ENCODE measurements at places on chromosomes 7 and 10.
A peak's percentile ranks its signal among the peaks of the same experiment; 100 is the strongest.

GRCh38 chr10:71868192-71868697 is 17.2 kb upstream of the PSAP start:
- DNase-seq, result no peak

- DNase-seq, result no peak
Measured at GRCh38 chr7:157714166-157715070, 377.6 kb downstream of the DNAJB6 start.

DNA sequence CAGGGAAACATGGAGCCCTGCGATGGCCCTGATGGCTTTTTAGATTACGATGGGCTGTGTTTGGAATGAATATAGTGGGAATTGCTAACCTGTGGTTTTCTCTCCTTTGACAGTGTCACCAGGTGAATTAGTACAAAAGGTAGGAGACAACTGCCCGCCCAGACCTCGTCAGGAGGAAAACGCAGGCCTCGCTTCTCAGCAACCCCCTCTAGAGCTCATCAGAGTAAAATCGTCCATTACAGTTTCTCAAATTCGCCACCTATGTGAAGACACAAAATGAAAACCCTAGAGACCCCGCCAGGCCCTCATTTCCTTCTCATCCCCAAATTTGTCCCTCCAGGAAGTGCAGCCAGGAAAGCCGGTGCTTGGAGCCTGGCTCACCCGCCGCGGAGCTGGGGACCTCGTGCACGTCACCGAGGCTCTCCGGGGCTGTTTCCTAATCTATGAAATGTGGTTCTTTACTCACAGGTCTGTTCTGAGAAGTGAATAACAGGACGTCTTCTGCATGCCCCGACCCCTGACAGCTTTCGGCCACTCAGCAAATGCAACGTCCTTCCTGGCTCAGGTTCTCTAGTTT is 143.7 kb downstream of the VIPR2 start:
- DNase-seq, result no peak

DNA sequence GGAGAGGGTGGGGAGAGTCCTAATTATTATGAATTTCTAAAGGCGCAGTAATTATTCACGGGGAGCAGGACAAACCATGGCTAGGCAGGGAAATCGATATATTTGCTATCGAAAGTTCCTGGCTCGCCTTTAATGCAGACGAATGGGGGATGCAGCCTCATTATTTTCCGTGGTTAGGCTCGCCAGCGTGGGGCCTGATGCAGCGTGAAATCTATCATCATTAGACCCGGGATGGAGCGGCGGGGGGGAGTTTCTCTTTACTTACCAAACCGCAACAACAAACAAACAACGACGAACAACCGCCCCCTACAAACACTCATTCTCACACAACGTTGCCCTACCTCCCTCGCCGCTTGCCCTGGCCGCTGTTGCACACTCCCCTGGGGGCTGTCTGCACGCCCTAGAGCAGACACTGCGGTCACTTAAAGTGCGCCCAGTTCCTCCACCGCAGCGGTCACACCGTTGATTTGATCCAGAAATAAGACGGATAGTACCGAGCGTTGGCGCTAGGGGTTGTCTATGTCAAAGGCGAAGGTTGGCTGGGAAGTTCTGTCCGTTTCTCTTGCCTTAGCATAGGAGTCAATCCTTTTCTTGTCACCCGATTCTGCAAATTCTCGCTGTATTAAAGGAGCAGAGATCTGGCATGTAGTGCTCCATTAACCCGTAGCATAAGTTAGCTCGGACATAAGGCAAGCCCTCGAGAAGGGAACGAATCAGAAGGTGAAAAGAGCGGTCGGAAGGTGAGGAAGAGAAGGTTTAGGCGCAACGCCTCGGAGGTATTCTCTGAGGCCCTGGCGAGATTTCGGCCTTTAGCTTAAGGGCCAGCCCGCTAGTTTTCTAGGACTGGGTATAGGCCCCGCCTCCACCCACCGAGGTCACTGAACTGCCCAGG is 10.4 kb downstream of the NXPH1 start:
- no peak for DNase-seq

DNA sequence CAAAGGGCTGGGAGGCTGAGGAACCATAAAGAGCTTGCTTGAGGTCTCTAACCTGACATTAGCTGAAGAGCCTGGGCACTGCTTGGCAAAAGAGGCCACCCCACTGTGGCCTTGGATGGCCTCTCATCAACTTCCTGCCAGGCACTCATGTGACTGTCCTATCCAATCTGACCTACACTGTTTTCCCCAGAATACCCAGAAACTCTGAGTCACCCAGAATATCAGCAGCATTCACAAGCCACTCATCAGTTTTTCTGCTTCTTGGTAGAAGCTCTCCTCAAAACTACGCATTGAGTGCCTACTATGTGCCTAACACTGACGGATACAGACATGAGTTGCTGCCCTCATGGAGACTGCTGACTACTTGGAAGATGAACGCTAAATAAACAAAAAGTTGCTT is 4.1 kb upstream of the NT5C2 start:
- DNase-seq, result no peak

GRCh38 chr7:123537026-123537642 is 2.7 kb upstream of the IQUB start:
- DNase-seq, result peak; percentile 6

GRCh38 chr7:137266764-137267163 is 76.8 kb downstream of the PTN start:
- no peak for DNase-seq

- DNase-seq, result no peak
Measured at GRCh38 chr7:138579136-138579535, 119.1 kb downstream of the TRIM24 start.

DNA sequence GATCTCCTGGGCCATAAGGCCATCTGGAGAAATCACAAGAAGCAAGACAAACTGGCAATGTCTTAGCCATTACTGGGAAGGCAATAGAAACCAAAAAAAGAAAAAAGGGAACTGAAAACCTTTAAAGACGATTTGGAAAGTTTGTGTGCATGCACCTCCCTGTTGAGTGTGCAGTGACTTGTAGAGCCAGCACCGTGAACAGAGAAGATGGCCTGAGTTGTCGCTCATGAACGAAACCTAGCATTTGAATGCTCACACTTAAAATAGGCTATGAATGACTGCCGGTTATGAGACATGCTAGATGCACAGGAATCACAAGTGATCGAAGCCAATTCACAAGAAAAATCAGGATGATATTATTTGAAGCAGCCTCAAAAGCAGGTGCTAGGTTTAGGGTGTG is 151.3 kb upstream of the ADO start:
- no peak for DNase-seq

DNA sequence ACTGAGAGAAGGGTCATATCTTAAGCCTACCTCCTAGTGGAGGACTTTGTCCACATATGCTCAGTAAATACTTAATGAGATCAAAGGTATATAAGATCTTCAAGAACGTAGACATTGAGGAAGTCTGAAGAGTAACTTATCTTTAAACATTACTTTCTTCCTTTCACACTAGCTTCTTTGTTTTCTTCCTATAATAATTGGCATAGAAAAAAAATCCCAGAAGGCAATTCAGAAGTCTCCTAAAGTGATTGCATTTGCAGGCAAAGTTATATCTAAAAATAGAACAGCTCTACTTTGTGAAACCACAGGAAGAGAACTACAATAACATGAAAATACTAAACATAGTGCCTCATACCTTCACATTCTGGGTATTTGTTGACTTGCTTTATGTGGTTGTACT is 150.4 kb downstream of the PPP1R3A start:
- no peak for DNase-seq

GRCh38 chr7:1368682-1369571 is 90.3 kb downstream of the MICALL2 start:
- DNase-seq, result peak; percentile 81

DNA sequence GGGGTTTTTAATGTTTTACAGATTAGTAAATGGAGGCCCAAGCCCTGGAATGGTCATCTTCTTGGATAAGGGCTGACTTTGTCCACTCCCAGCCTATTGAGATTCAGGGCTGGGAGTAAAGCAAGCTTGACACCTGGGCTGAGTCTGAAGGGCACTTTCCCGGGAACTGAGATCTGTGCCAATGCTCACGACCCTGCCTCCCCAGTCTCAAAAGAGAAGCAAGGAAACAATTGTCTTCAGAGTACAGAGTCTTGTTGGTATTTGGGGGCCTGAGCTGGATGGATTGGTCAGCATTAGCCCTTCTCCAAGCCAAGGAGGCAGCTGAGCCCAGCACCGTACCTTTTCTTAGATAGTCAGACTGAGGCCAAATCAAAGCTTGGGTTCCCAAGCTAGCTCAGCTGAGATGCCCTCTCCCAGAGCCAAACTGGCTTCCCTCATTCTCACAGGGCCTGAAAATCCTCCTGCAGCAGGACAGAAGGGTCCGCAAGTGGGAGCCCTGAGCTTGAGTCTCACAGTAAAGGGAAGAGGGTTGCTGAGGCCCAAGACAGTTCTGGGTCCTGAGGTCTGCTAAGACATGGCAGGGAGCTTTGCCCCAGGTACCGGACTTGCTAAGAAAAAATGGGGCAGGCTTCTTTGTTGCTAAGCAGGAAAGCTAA is 3.7 kb downstream of the DDIT4 start:
- no peak for DNase-seq

- DNase-seq, result no peak
Measured at GRCh38 chr10:70682920-70683600, 10.8 kb downstream of the ADAMTS14 start.

- DNase-seq, result no peak
Measured at GRCh38 chr7:156662277-156662676, 21.7 kb downstream of the RNF32 start.

DNA sequence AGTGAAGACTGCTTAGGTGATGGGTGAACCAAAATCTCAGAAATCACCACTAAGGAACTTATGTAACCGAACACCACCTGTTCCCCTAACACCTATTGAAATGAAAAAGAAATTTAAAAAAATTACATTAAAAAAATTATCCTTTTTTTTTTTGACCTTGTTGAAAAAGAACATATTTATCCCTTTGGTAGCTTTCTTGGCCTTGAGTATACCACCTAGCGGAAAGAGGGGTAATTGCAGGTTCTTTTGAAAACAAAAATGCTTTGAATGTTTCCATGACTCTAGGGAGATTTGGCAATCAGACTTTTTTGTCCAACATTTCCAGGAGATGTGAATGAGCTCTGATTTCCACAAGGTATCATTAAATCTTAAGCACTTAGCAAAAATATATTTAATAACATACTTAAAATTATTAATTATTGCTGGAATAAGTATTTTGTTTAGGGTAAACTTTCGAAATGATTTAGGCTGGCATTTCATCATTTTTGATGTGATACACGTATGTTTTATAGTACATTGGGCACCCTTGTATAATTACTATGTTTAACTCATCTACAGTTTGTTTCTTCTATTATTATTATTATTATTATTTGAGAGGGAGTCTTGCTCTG is 47.0 kb upstream of the ELMO1 start:
- no peak for DNase-seq

DNA sequence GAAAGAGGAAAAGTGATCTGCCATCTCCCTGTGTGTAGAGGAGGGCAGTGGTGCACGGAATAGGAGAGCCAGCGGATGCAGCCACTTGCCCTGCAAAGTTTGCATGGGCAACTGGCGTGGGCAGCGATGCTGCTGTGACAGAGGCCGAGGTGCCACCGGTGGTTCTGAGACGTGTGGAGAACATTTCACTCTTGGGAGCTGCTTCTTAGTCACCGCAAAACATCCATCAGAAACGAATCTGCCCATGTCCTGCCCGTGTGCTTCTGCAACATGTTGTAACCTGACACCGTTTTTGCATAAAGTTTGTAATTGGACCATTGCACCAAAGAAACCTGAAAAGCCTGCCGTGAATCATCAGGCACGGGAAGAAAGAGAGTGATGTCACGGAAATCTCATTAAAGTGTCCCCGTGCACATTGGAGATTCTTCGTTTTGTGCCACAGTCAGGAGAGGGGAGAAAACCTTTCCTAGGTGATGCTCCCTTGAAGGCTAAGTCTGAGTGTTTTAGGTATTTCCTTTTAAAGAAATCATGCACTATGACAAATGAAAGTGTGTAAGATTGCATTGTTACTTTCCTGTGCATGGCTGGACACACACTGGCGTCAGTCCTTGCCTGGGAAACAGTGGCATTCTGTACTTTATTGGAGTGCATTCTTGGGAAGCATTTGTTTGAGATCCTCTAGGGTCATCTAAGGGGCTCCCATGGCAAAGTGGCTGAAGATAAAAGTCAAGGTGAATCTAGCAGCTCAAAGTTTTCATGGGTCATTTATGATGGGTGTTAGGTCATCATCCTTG is 302.6 kb downstream of the KLF6 start:
- peak; percentile 78 for DNase-seq

- DNase-seq, result no peak
Measured at GRCh38 chr7:69429911-69430383, 168.3 kb upstream of the AUTS2 start.

DNA sequence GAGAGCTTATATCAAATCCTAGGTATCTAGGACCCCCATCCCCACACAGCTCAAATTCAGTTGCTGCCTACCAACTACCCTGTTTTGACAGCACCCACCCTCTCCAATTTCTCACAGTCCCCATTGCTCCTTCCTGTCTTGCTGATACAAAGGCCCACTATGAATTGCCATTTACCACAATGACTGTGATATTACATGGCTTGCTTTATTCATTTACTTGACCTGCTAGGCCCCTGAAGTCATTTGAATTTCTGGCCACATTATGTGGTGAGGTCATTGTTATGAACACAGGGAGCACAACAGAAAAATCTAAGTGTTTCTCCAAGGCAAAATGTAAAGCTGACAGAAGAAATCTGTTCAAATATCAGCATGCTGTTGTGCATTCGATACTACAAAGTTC is 101.4 kb downstream of the PPP1R17 start:
- DNase-seq, result no peak

GRCh38 chr10:112875476-112876267 is 74.4 kb upstream of the TCF7L2 start:
- no peak for DNase-seq

GRCh38 chr7:16563281-16564022 is 36.8 kb downstream of the LRRC72 start:
- DNase-seq, result no peak

- DNase-seq, result no peak
Measured at GRCh38 chr7:4203626-4204512, 478.2 kb upstream of the FOXK1 start.

DNA sequence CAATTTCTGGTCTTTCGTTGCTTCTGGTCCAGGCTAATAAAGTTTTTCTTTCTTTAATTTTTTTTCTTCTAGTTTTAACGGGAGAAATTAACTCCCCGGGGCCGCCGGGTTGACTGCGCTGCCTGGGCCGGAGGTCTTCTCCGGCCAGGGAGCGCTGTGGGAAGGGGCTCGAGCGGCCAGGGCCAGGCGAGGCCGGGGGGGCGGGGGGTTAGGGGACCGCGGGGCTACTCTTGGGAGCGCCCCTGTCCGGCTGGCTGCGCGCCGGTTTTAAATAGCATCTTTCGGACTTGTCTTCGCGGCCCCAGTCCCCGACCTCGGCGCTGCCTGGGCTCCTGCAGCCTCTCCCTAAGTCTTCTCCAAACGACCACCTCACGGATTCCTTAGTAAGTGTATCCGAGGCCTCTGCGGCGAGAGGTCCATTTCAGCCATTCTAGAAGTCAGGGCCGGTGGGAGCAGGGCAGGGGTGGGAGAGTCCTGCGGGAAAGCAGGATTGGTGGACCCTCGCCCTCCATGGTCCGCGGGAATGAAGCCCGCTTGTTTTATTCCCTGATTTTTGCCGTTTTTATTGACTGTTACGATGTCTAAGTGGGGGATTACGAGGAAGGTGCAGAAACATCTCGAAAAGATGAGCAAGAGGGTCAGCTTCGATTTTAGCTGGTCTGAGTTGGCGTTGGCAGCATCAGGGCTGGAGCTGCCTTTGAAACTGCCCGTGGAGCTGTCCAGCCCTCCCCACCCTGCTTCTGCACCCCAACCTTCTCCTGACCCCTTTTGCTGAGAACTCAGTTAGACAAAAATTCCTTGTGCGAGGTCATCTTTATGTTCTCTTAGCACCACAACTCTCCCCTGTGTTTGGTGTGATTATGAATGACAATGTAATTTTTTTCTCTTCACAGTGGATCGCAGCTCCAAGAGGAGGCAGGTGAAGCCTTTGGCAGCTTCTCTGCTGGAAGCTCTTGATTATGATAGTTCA is 555 bp downstream of the PHF14 start:
- DNase-seq, result peak; percentile 9

Measured in NCI-H526 (cell line).